NCI-H446 treated with DMSO at 0.1 percent for 48 hours (cell line): ENCODE measurements at places on chromosomes 1 and 21.

- DNase-seq, result no peak
Measured at GRCh38 chr1:153058154-153058553, 842 bp upstream of the SPRR2A start.

- no peak for DNase-seq
Measured at GRCh38 chr1:16442941-16443340, 2.4 kb downstream of the NECAP2 start.

DNA sequence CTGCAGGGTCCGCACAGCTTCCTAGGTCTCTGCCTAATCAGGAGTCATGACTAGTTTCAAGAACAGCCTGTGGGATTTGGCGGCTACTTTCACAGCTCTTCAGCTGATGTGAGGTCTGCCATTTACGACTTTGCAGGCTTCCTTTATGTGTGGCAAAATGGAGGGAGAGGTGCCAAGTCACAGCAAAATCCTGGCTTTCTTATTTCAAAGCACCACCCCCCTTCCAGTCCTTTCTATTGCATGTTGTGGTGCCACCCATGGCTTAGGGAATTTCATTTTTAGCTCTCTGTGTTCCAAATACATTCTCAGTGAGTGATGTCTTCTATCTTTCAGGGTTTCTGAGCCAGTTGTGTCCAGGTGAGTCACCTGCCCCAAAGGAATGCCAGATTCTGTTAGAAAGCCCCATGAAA lies 75.1 kb upstream of the WLS start:
- no peak for DNase-seq

DNA sequence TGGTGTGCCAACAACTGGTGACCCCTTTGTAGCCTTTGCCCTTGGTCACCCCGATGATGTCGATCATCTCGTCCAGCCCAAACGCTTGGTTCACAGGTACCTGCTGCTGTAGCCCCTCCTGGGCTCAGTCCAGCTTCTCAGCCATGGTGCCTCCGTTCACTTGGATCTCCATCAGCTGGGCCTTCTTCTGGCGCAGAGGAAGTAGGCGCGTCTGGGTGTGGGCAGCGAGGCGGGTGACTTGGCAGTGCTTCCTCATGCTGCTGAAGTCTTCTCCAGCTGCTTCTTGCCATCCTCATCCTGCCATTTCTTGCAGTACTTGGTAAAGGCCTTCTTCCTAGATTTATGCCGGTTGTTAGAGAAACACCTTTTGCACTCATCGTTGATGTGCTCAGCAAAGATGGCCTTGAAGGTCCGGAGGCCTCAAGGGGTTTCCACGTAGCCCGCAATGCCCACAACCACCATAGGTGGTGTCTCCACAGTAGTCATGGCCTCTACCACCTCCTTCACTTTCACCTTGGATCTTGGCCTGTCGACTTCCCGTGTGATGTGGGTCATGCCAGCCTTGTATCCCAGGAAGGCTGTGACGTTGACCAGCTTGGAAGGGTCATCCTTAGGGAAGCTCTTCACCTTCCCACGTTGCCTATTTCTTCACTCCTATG lies 13.0 kb downstream of the DOP1B start:
- DNase-seq, result no peak

- DNase-seq, result no peak
Measured at GRCh38 chr1:48082271-48082962, 85.2 kb upstream of the TRABD2B start.

- peak; percentile 91 for DNase-seq
Measured at GRCh38 chr1:53319296-53320101, 8.4 kb downstream of the LRP8 start.

DNA sequence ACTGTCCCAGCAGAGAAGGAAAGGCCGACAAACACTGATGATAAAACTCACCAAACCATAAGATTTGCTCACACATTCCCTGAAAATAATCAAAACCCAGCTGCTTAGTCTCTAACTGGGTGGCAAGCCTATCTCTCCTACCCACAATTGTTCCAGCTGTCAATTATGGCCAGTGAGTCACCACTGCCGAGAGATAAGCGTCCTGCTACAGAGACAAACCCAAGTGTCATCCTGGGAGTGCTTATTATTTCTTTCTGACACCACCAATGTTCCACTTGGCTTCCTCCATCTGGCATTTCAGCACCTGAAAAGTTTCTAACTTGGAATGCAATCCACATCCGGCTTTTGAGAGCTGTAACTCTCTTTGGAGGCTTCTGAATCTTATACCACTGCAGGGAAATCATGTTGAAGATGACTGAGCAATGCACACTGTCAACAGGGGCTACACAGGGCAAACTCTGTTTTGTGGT lies 51.5 kb upstream of the VAV3 start:
- no peak for DNase-seq

DNA sequence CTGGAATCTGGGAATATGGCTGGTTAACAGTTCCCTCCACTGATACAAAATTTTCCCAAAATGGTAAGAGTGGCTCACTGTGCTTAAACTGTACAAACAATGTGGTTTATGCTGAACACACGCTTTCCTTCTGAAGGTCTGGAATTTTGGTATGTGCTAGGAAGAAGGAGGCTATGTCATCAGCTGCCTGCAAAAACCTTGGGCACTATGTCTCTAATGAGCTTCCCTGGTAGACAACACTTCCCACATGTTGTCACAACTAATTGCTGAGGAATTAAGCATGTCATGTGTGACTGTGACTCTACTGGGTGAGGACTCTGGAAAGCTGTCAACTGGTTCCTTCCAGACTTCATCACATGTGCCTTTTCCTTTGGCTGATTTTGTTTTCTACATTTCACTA lies 29.2 kb downstream of the IPP start:
- no peak for DNase-seq

DNA sequence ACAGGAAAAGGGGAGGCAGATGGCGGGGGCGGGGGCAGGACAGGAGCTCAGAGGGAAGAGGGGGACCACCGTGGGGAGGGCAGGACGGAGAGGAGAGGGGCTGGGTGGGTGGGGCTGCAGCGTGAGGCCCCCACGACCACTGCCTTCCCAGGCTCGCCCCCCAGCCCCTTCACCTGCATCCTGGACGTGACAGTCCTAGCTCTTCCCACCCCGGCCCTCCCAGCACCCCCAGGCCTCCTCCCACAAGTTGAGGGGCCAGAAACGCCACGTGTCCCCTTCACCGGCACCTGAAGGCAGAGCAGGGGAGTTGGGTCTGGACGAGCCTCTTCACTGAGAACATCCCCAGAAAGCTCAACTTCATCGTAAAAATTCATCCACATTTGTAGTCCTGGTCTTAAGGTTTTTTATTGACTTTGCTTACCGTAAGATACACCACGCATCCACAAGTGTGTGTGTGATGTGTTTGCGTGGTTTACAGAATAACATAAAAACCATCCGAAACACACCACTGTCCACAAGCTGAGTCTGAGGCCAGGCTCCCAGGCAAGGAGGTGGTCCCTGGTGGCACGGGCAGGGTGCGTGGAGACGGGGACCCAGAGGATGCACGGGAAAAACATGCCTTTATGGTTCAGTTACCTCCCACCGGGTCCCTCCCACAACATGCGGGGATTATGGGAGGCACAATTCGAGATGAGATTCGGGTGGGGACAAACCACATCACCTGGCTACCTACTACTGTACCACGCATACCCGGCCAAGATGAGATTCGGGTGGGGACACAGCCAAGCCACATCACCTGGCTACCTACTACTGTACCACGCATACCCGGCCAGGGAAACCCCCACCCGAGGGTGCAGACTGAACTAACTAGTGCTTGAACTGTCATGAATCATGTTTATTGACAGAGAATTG lies 13.9 kb upstream of the COL18A1 start:
- no peak for DNase-seq

GRCh38 chr21:19950347-19950746 lies 1047.9 kb upstream of the NCAM2 start:
- no peak for DNase-seq
